ENCODE measurements at places on chromosomes 3 and 15.

GRCh38 chr3:192851821-192852372 is 65.8 kb downstream of the MB21D2 start:
- DNase-seq, result peak; percentile 79

GRCh38 chr3:52930748-52931147 is 33.4 kb upstream of the STIMATE start:
- DNase-seq, result no peak

DNA sequence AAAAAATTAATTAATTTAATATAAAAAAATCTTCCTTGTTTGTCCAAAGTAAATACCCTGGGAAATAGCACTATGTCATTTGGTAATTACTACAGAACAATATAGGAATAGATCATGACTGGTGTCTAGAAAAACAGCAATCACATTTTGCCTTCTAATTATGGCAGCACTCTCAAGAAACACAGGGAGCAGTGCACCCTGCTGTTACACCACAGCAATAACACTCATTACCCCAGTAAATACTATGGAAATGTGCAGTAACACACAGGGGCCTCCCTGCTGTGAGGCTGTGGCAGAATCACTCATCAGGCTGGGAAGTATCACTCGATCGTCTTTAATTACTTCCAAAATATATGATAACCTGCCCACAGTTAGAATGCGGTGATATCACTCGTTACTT is 646.0 kb downstream of the TUSC7 start:
- no peak for DNase-seq

- peak; percentile 0 for DNase-seq
These were observed 85.0 kb upstream of the STAC start for GRCh38 chr3:36295296-36295695.

Measured in amniotic epithelial cell (primary cell).